ENCODE measurements at places on chromosomes 4 and X.

- no peak for DNase-seq
Observed at GRCh38 chr4:61501812-61502211, 301.7 kb downstream of the ADGRL3 start.

- no peak for DNase-seq
Observed at GRCh38 chr4:94575652-94576051, 123.9 kb downstream of the PDLIM5 start.

- DNase-seq, result no peak
Observed at GRCh38 chr4:28092610-28093009, 1232.0 kb downstream of the STIM2 start.

DNA sequence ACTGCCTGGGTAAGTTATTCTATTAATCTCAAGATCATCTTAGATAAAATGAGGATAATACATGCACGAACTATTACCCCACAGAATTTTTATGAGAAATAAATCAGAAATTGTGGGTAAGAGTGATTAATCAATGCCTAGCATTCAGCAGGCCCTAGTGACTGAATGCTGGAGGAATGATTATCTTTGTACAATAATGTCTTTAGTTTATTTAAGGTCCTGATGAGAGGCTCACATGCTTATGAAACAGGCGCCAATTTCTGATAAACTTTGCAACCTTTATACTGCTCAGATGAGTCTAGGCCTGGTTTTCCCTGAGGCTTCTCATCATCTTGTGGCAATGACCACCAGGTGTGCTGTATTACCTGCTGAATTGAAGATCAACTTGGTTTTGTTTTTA, 27.8 kb upstream of the BMP2K start:
- no peak for DNase-seq

DNA sequence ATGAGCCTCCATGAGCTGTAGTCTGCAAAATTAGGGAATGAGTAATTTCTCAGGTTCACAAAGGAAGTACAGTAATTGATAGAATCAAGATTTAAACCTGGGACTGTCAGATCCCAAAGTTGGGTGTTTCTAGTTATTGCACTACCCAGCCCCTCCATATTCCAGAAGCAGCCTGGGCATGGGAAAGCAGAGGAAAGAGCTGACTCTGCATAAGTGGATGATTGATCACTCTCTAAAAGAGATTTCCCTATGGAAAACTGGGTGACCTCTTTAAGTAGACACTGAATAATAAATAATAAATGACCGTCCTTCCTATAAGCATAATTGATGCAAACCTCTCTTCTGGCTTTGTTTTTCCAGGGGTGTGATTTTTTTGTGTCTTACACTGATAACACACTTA, 5.2 kb downstream of the NAAA start:
- DNase-seq, result no peak

DNA sequence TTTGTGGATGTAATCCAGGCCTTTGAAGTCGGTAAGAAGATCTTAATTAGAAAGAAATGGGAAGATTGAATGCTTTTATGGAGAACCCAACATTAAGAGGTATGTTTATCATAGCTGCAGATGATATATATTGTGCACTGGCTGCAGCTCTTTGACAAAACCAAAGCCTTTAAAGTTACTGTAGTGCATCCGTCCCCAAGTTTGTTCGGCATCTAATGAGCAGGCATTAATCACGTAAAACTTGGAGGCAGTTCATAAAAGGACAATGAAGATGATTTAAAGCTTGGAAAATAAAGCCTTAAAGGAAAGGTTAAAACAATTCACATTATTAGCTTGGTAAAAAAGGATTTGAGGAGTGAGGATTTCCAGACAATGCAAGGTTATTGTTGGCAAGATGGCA, 150.8 kb upstream of the ARX start:
- no peak for DNase-seq

- DNase-seq, result no peak
Observed at GRCh38 chr4:16717266-16717970, 181.0 kb downstream of the LDB2 start.

- no peak for DNase-seq
Observed at GRCh38 chr4:1812720-1813119, 19.6 kb downstream of the FGFR3 start.

DNA sequence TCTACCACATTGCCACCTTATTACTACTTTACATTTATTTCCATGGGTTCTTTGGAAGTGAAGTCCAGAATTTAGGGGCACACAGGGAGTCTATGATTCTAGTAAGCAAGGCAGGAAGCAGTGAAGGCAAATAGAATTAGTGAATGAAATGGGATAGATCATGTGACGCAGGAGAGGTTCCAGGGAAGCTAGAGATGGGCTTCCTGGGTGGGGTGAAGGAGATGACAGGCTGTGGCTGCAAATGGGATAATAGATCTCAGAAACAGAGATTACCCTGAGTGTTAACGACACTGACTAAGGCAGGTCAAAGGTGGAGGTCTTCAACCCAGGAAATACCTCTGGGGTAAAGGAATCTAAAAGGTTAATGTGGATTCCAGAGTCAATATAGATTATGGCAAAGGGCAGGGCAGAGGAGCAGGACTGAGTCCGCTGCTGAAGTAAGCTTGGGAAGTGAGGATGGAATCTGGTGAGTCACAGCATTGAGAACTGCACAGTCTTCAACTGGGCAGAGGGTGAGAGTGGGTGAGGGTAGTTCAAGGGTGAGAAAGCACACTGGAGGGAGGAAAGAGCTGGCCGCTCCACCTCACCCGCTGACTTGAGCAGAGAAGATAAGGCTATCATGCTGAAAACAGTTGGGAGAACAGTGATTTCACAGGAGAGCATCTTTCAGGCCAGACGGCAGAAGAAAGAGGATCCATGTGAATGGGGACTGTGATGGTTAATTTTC, 70.8 kb downstream of the ANXA3 start:
- no peak for DNase-seq

- DNase-seq, result no peak
Observed at GRCh38 chrX:133384454-133384853, 30.8 kb downstream of the GPC4 start.

DNA sequence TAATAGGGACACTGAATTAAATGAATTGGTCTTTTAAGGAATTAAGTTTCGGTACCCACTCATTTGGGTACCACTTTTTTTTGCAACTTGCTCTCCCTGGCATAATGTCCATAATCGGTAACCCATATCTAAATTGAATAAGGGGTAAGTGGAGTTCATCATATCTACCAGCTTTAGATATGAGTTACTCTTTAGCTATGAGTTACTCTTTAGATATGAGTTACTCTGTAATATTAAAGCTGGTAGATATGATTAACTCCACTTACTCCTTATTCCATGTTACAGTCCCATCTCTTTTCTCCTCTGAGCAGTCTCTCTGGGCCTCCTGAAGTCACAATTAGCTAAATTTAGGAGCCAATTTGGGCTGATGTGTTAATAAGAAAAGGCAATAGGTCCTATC, 85.7 kb downstream of the TEX13C start:
- no peak for DNase-seq

DNA sequence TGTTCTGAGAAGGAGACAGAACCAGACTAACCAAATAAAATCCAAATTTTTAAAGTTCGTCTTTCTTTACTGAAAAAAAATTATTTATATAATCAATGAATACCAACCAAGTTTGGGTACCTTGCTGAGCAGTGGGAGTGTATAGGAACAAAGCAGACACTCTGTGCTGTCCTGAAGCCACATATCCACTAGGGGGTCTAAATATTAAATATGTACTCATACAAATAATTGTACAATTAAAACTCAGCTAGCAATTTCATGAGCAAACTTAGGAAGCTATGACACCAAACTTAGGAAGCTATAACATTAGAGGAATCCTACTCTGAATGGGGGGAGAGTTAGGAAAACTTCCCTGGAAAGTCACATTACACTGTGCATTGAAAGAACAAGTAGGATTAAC, 582.0 kb upstream of the EPHA5 start:
- no peak for DNase-seq

DNA sequence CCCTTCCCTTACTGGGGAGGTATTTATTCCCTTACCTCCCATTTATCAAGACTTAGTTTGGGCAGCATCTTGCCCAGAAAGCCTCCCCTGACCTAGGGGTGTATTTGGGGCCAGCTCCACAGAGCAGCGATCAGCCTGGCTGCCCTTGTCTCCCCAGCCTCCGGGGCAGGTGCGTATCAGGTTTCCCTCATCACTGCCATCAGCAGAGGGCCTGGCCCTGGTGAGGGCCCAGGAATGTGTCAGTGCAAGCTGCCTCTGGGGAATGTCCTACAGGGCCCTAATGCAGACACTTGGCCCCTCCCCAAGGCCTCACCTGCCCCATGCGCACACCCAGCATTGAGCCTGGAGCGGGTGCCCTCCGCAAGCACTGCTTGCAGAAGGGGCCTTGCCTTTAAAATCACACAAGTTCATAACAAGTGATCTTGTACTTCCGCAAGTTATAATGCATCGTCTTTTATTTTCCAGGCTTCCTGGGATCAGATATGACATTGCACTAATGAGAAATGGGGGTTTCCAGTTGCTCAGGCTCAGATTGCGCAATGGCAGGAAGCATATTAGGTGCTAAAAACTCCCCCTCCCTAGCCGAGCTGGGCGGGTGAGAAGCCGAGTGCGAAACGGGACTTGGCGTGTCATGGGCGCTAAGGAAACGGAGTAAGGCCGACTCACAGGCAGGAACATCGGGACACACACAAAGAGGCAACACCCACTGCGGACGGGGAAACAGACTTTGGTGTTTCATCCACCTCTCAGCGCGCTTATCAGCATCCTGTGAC, 25.4 kb upstream of the AFAP1 start:
- DNase-seq, result peak; percentile 74

DNA sequence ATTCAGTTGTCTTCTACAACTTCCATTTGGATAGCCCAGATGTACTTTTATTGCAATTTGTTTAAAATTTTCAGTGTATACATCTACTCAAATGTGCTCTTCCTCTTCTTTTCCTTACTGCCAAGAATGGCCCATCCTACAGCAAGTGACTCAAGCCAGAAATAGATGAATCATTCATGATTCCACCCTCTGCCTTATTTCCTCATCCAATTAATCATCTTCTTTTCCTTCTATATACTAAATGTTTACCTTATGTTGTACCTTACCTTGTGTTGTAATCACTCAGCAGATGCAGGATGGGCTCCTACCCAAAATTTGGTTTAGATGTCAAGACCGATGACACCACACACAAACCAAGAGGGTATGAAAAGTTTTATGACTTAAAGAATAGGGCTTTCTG, 437.8 kb downstream of the GRXCR1 start:
- no peak for DNase-seq

GRCh38 chr4:91123742-91124141, 996.5 kb downstream of the CCSER1 start:
- DNase-seq, result no peak

GRCh38 chr4:122212880-122213279, 60.7 kb downstream of the BLTP1 start:
- no peak for DNase-seq

- peak; percentile 60 for DNase-seq
Observed at GRCh38 chrX:103629318-103630170, 769 bp downstream of the TCEAL1 start.

GRCh38 chrX:80285131-80285773, 135.0 kb upstream of the TENT5D start:
- peak; percentile 51 for DNase-seq

DNA sequence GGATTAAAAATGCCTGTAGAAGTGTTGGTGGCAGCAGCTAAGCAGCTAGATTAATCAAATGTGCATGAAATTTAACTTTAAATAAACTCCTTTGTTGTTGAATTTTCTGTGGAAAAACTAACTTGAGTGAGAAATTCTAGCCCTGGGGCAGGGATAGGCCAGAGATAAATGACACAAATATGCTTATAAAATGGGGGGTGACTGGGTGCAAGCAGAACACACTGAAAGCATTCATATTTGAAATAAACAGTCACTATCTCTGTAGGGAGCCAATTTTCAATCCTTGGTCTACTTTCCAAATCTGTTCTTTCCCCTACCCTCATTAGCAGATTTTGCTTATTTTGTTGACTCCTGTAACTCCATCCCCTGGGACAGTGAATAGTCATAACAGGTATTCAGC, 47.9 kb downstream of the RBPJ start:
- no peak for DNase-seq

- no peak for DNase-seq
Observed at GRCh38 chr4:16270454-16271328, 44.4 kb upstream of the TAPT1 start.

- DNase-seq, result no peak
Observed at GRCh38 chr4:2255501-2256155, 6.3 kb downstream of the MXD4 start.

- DNase-seq, result no peak
Observed at GRCh38 chr4:181613200-181613599, 630.0 kb upstream of the TENM3 start.

DNA sequence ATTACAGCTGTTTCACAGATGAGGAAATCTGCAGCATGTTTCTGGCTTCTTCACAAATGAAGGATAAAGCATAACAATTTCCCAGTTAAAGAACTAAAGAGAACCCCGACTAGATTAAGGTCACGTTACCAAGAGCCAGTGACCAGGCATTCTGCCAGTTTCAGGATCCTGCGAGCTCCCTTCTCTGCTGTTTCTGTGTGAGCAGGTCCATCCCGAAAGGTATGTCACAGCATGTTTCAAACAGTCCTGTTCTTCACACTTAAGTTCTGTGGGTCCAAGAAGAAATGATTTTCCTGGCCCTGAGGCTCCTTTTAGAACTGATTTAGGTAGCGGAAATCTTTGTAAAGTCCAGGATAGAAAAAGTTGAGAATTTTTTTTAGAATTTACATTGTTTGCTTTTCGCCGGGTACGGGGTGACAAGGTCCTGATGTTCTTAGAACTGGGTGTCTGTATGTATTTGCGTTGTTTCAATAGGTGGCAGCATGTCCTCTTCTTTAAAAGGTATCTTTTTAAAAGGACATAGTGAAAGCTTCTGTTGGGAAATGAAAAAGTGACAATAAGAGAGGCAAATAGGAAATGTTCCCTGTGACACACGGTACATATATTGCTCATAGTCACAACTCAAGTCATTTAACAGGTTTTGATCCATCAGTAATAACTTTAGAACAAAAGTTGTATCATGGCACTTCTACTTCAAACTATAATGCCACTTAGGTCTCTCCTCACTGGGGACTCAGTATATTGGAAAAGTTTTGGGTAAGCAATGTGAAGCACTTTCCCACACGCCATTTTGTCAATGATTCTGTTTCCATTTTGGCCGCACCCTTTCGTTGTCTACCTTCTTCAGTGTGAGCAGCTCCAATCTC, 18.4 kb downstream of the IL21 start:
- peak; percentile 73 for DNase-seq
